ENCODE measurements at places on chromosomes 1 and 21.

DNA sequence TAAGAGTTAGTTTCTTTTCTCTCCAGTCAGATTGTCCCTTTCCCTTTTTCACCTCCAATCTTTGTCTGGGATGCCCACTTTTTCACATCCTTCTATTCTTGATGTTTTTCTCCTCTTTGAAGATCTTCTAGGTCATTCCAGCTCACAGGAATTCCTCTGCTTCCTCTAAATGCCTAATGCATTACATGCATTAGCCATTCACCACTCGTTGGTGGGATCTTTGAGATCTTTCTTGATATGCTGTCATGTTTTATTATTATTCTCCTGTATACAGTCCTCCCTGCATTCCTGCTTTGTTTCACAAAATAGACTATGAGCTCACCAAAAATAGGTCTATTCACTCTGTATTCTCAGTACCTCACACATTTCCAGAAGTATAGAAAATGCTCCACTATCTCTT, 129.0 kb downstream of the LYPLAL1 start:
- no peak for DNase-seq

GRCh38 chr21:37787456-37787855, 128.8 kb downstream of the KCNJ6 start:
- DNase-seq, result peak; percentile 77

DNA sequence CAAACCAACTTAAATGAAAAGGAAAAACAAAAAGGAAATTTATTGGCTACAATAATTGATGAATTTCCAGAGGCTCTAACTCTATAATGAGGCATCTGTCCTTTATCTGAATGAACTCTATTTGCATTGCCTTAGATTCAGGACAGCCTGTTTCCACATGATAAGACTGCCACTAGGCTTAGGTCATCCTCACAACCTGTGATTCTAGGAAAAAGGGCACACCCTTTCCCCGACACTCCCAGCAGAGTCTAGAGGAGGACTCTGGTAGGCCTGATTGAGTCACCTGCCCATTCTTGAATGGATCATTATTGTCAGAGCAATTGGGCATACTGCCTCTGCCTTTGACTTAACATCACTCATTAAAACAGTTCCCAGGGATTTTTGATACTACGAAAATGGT, 262.8 kb downstream of the TPR start:
- no peak for DNase-seq

DNA sequence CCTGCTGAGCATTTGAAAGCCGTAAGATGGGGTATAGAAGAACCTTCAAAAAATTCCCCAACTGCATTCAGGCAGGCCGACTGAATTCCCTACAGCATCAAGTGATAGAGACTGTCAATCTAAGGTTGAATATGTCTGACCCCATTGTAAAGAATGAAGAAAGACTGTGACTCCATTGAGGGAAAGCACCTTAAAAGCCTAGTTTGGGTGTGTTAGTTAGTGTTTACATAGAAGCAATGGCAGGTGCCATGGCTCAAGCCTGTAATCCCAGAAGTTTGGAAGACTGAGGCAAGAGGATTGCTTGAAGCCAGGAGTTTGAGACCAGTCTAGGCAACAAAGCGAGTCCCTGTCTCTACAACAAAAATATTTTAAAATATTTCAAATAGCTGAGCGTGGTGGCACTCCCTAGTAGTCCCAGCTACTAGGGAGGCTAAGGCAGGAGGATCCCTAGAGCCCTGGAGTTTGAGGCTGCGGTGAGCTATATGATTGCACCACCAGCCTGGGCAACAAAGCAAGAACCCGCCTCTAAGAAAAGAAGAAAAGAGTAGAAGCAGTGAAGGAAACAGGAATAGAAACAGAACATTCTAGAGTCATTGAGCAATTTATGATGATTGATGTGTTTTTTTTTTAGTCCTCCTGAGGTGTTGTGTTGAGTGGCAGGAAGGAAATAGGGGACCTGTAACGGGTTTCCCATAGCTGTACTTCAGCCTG, 15.4 kb downstream of the POLR3GL start:
- DNase-seq, result no peak

DNA sequence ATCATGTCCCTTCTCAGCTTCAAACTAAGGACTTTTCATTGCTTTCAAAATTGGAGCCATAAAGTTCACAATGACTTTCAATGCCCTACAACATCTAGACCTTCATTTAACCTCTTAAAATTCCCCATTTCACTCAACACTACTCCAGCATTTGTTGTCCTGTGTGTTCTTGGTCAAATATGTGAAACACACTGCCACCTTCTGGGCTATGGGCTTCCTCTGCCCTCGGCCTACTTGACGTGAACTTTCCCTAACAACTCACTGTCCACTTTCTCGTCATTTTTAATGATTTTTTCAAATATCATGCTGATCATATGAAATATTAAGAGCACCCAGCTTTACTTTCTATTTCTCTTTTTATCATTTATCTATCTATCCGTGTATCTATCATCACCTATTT, 2018.4 kb downstream of the NCAM2 start:
- DNase-seq, result no peak

DNA sequence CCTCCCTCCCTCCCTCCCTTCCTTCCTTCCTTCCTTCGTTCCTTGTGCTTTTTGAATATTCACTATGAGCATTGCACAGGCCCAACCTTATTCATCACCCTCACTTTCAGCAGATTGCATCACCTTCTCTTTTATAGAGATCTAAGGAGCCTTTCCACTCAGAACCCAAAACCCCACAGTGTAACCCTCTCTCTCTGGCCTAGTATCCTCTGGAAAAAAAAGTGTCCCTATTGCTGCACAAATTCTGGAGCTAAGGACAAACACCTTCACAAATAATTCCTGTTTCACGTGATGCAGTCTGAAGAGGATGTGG, 25.6 kb downstream of the OR10J5 start:
- no peak for DNase-seq

DNA sequence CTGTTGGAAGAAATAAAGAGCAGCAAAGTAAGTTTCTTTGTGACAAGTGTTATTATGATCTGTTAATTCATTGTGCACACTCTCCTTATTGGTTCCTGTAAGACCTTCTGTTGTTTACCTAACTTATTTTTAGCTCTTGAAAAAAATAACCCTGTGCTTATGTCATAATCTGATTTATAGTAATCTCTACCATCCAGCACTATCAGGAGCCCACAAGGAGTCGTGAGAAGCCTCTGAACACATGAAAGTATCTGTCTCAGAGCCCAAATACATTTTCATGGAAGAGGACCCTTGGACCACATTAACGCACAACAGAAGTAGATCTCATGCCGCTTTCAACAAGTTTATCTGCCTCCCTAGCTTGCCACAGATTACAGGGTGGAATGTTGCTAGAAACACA, 45.8 kb downstream of the CENPF start:
- DNase-seq, result no peak

DNA sequence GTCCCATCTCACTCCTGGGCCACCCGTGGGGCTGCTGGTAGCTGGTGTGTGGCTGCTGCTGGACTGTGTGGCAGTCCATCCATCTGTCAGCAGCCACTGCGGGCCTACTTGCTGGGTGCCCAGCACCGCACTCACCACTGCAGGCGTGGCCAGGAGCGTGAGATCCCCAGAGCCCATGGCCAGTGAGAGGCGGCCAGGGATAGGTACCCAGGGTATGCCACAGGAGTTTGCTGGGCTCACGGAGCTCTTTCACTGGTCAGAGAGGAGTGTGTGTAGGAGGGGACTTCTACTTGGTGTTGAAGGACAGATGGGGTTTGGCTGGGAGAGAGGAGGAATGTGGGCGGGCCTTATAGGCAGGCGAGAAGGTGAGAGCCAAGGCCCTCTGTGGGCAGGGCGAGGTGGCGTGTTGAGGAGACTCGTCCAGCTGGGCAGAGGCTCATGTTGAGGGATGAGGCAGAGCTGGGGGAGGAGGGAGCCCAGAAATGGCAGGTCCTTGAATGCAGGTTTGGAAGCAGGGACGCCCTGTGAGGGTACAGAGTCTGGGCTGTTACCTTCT, 15.0 kb downstream of the QSOX1 start:
- DNase-seq, result no peak

DNA sequence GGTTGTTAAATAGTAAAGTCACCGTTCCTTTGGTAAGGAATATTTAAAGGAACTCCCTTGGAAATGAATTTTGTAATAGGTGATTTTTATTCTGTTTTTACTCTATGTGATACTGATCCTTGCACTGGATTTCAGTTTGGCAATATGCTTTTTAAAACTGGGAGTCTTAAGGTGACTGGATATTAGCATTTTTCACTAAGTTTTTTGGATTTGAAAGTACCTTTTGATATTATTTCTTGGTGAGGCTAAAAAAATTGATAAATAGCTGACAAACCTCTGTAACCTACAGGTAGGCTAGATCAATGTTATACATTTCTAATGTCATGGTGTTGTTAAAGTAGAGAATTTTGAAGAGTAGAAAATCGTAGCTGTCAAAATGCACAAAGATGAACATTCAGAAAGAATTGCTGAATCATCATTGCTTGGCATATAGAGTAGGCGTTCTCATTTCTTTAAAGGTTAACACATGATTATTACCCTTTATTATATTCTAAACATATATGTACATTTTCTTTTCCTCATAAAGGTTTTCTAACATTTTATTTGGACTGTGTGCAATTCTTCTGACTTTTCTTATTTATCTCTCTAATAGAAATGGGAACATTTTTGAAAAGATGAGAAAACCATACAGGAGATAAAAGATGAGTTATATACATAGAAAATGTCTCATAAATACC, 1.5 kb upstream of the DNAJB4 start:
- DNase-seq, result no peak

- no peak for DNase-seq
These were observed 116.7 kb downstream of the LACTBL1 start for GRCh38 chr1:22855668-22856606.

- DNase-seq, result peak; percentile 72
These were observed 131.0 kb upstream of the RUNX1 start for GRCh38 chr21:35179990-35180540.

- DNase-seq, result no peak
These were observed 1.5 kb downstream of the TRIM62 start for GRCh38 chr1:33180226-33180910.

Data from HS-5 (cell line).